ENCODE measurements at places on chromosomes 13 and 19.

DNA sequence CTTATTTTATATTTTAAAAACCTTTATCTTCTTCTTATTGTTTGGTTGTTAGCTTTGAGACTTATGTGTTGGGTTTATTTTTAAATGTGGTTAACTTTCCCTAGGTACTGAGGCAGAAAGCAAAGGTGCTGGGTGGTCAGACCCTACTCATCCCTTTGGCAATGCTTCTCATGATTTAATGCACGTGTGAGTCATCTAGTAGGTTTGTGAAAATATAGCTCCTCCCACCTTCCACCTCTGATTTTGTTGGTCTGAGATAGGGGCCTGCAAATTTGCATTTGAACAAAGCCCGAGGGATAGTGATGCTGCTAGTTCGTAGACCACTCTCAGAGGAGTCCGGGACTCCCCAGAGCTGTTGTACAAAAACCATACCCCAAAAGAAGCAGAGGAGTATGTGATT lies 771.3 kb upstream of the ARGLU1 start:
- DNase-seq = no peak
- no peak overlapping the region for H3K4me3 ChIP-seq
- no peaks in the 10 kb centered on the region for H3K4me1 ChIP-seq
- H3K27me3 ChIP-seq = no peaks in the 10 kb centered on the region

DNA sequence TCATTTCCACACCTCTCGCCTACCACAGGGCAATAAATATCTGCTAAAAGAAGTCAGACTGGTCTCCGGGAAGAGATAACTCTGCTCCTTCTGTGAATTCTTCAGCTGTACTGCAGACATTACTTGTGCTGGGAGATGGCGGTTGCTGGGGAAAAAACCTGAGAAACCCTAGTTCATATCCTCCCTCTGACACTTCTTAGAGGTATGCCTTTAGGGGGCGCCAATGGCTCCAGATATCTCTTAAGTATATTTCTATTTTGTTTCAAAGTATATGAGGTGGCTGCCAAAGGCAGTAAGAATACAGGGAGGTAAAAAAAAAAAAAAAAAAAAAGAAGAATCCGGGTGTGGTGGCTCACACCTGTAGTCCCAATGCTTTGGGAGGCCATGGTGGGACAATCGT lies 175.2 kb downstream of the PAN3 start:
- H3K4me3 ChIP-seq = no peak overlapping the region
- no peaks in the 10 kb centered on the region for H3K4me1 ChIP-seq
- H3K27ac ChIP-seq = no peak overlapping the region
- H3K27me3 ChIP-seq = no peaks in the 10 kb centered on the region

GRCh38 chr13:106095919-106096318 lies 439.5 kb downstream of the EFNB2 start:
- no peaks in the 10 kb centered on the region for H3K27me3 ChIP-seq
- H3K4me1 ChIP-seq = no peaks in the 10 kb centered on the region
- no peak overlapping the region for H3K27ac ChIP-seq
- no peak overlapping the region for H3K4me3 ChIP-seq
- no peaks in the 10 kb centered on the region for H3K36me3 ChIP-seq

DNA sequence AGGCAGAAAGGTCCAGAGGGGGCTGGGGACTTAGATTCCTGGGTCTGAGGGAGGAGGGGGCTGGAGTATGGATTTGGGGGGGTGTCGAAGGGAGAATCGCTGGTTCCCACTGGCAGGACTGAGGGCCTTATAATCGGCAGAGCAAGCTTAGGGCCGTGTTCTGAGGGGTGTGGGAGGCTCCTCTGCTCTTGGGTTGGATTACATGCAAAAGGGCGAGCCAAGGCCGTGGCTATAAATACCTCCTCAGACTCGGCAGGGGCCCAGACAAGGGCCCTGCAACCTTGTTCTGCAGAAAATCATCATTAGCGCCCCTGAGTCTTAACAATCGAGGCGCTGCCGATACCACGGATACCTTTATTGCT lies 707 bp upstream of the MAMSTR start:
- H3K27me3 ChIP-seq = no peaks in the 10 kb centered on the region
- no peak overlapping the region for H3K4me3 ChIP-seq
- H3K4me1 ChIP-seq = peaks cover 7% of the 10 kb centered on the region
- H3K27ac ChIP-seq = no peak overlapping the region
- H3K36me3 ChIP-seq = no peaks in the 10 kb centered on the region
- DNase-seq = no peak

- H3K4me1 ChIP-seq = no peaks in the 10 kb centered on the region
- no peak overlapping the region for H3K4me3 ChIP-seq
These were observed 20.6 kb downstream of the ACSBG2 start for GRCh38 chr19:6156033-6156432.

- H3K27me3 ChIP-seq = no peaks in the 10 kb centered on the region
- no peak overlapping the region for H3K27ac ChIP-seq
- H3K4me3 ChIP-seq = no peak overlapping the region
- no peaks in the 10 kb centered on the region for H3K36me3 ChIP-seq
These were observed 8.7 kb downstream of the EML2 start for GRCh38 chr19:45630463-45630862.

- H3K4me1 ChIP-seq = peaks cover 27% of the 10 kb centered on the region
- H3K27ac ChIP-seq = no peak overlapping the region
- no peak overlapping the region for H3K4me3 ChIP-seq
- DNase-seq = no peak
- no peaks in the 10 kb centered on the region for H3K27me3 ChIP-seq
These were observed 3.7 kb upstream of the DMPK start for GRCh38 chr19:45785781-45786532.

- H3K27me3 ChIP-seq = no peaks in the 10 kb centered on the region
- no peak overlapping the region for H3K4me3 ChIP-seq
- no peak overlapping the region for H3K27ac ChIP-seq
- peaks cover 47% of the 10 kb centered on the region for H3K36me3 ChIP-seq
- H3K4me1 ChIP-seq = peaks cover 17% of the 10 kb centered on the region
- DNase-seq = peak; percentile 39
These were observed 6.9 kb downstream of the PKN1 start for GRCh38 chr19:14440049-14440448.

- no peaks in the 10 kb centered on the region for H3K36me3 ChIP-seq
- H3K4me3 ChIP-seq = peak overlapping the region; percentile 14
- DNase-seq = no peak
- peak overlapping the region; percentile 84 for H3K27ac ChIP-seq
- H3K27me3 ChIP-seq = no peaks in the 10 kb centered on the region
These were observed 151.4 kb downstream of the PDS5B start for GRCh38 chr13:32737679-32738078.

DNA sequence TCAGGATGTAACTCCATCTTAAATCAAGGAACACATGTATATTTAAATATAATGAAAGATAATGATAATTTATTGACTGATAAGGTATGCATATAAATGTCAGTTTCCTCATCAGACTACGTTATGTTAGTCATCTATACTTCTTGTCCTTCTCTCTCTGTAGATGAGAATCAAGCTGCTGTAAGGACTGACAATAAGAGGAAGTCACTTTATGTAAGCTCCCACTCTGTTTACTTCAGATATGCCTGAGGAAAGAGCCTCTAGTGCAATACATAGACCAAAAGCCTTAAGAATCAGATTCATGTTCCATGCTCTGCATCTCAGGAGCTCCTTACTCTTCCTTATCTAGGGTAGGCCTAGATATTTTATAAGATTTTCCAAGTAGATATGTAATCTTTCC lies 9.6 kb upstream of the SLITRK6 start:
- no peak overlapping the region for H3K27ac ChIP-seq
- H3K27me3 ChIP-seq = no peaks in the 10 kb centered on the region
- H3K36me3 ChIP-seq = no peaks in the 10 kb centered on the region
- DNase-seq = no peak
- H3K4me3 ChIP-seq = no peak overlapping the region
- no peaks in the 10 kb centered on the region for H3K4me1 ChIP-seq

GRCh38 chr13:46387064-46387851 lies at the start of gene RUBCNL:
Gene RUBCNL, minus strand, starts transcription at chr13:46387252. Its CDS starts 14,777 bp downstream, at chr13:46372475.
- H3K4me1 ChIP-seq = peaks cover 2% of the 10 kb centered on the region
- H3K27ac ChIP-seq = no peak within 1 kb of the TSS
- no peaks in the 10 kb centered on the region for H3K36me3 ChIP-seq
- DNase-seq = peak; percentile 32
- H3K27me3 ChIP-seq = peaks cover 48% of the 10 kb centered on the region

DNA sequence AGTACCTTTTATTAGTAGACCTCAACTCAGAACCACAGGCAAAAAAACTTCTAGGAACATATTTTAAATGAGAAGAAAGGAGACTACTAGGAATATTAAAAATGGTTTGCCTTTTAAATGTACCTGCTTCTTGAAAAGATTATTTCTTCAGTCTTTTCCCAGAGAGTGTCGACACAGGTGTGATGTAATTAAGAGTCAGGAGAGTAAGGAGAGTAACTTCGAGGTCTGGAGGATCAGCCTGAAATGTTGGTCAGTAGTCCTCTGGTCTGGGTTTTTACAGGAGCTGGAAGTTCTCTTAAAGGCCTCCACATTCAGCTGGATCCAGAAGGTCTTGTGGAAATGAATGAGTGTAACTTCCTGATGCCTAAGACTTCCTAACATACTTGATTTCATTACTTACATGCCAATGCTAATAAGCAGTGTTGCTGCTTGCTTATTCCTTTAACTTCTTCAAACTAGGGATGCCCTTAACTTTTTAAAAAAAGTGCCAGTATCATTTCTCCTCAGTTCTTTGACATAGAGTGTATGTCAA lies at the start of gene KCTD4:
Gene KCTD4 (minus strand): TSS at position 345 of the 532 bp plus-strand sequence. CDS start 6,478 bp downstream, outside the sequence.
- peaks cover 7% of the 10 kb centered on the region for H3K4me1 ChIP-seq
- DNase-seq = no peak
- no peaks in the 10 kb centered on the region for H3K27me3 ChIP-seq
- H3K27ac ChIP-seq = no peak within 1 kb of the TSS

DNA sequence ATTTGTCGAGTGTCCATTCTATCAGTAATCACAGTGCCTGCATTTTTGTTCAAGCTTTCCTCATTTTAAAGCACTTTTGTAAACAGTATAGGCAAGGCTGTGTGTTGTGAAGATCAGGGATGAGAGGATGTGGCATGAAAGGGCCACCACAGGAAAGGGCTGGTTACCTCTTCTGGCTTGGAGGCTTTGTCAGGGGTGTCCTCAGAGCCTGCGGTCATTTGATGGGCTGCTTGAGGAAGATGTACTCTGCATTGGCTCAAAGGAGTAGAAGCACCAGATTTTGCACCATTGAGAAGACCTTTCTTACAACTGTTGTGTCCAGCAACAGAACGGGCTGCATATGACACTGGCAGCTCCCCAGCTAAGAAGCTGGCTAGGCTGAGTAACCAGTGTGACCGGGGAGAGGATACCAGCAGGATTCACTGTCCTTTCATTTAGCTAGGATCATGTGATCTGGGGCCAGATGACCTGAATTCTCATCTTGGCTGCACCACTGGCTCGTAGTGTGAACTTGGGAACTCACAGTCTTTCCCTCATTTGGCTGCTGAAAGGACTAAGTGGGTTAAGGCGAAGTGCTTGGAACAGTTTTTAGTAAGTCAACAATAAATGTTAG lies 380.2 kb downstream of the FGF9 start:
- no peaks in the 10 kb centered on the region for H3K36me3 ChIP-seq
- H3K4me1 ChIP-seq = no peaks in the 10 kb centered on the region
- H3K27ac ChIP-seq = no peak overlapping the region
- DNase-seq = no peak

GRCh38 chr13:23980160-23980551 lies 82.9 kb upstream of the C1QTNF9B start:
- H3K27me3 ChIP-seq = peaks cover 35% of the 10 kb centered on the region
- H3K27ac ChIP-seq = peak overlapping the region; percentile 63
- peak; percentile 90 for DNase-seq

DNA sequence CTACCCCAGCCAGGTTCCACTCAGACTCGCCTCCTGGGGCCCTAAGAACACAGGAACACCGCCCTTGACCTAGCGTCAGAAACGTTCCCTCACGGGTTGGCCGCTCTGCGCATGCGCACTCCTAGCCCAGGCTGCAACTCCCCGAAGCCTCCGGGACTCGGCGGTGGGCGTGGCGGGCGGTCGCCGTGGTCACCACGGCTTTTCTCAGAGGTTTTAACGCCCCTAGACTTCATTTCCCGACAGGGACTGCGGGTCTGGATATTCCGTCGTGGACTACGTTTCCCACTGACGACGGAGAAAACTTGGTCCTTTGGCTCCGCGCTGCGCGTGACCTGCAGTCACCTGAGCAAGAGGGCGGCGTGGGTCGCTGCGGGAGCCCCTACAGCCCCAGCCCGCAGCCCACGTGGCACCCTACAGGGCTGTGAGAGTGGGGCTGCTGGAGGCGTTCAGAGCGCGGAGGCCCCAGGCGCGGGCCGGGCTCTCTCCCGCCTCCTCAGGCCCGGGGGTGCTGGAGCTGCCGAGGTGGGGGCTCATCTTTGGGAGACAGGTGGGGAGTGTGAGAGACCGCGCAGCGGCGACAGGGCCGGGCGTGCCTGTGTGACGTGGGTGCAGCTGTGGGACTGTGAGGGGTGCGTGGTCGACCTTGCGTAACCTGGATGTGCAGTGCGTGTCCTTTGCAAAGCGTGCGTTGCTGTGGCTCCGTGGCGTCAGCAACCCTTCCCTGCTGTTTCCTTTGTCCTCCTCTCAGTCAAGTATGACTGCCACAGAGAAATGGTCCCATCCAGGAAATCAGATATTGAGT lies 38.0 kb upstream of the ZNF573 start:
- DNase-seq = peak; percentile 84
- no peak overlapping the region for H3K27ac ChIP-seq
- H3K4me3 ChIP-seq = peak overlapping the region; percentile 32
- H3K36me3 ChIP-seq = peaks cover 5% of the 10 kb centered on the region
- H3K4me1 ChIP-seq = peaks cover 3% of the 10 kb centered on the region
- peaks cover 12% of the 10 kb centered on the region for H3K27me3 ChIP-seq

GRCh38 chr13:73111331-73111730 lies 52.5 kb downstream of the KLF5 start:
- H3K4me1 ChIP-seq = no peaks in the 10 kb centered on the region
- no peak for DNase-seq
- H3K27me3 ChIP-seq = no peaks in the 10 kb centered on the region
- H3K4me3 ChIP-seq = no peak overlapping the region
- H3K27ac ChIP-seq = no peak overlapping the region

- DNase-seq = no peak
- no peak overlapping the region for H3K27ac ChIP-seq
- no peaks in the 10 kb centered on the region for H3K4me1 ChIP-seq
These were observed 51.6 kb downstream of the MPHOSPH8 start for GRCh38 chr13:19685034-19685433.

DNA sequence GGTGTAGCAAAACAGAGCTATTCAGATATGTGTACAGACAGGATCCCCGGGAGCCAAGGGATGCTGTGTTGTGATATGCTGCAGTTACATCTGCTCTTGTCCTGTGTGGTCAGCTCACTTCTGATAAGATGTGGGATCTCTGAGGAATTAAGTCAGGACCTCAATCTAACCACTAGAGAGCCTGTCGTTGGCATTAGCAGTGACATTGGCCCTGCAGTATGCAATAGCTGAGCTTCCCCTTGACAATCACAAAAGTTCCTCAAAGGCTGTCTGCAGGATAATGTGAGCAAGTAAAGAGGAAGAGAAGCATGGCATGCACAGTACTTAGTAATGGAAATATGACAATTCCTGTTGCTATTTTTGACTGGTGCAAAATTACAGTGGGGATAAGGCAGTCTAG lies 203.4 kb upstream of the MIR17HG start:
- H3K27me3 ChIP-seq = no peaks in the 10 kb centered on the region
- DNase-seq = no peak
- no peak overlapping the region for H3K27ac ChIP-seq
- peaks cover 9% of the 10 kb centered on the region for H3K4me1 ChIP-seq
- H3K36me3 ChIP-seq = no peaks in the 10 kb centered on the region

GRCh38 chr13:36549755-36550154 lies 117.5 kb downstream of the CCNA1 start:
- H3K4me3 ChIP-seq = no peak overlapping the region
- no peaks in the 10 kb centered on the region for H3K27me3 ChIP-seq
- H3K27ac ChIP-seq = no peak overlapping the region
- H3K4me1 ChIP-seq = no peaks in the 10 kb centered on the region
- no peak for DNase-seq
